Calu3 (cell line): ENCODE measurements at places on chromosomes 5 and 9. TPM values are rescaled to one million over a fixed set of nuclear protein-coding genes. Genes with fewer than 3 reads are reported as not detected.

DNA sequence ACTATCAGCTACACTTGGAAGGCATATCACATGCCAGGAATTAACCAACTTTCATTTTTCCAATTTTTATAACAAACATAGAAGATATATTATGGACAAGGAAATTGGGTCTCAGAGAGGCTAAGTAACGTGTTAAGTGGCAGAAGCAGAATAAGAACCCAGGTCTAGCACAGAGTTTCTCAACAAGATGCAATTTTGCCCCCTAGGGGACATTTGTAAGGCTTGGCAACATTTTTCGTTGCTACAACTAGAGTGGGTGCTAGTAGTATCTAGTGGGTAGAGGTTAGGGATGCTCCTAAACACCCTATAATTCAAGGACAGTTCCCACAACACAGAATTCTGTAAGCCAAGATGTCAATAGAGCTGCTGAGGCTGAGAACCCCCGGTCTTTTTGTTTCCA lies 180.6 kb downstream of the SNCAIP start:
- peak; percentile 37 for DNase-seq

GRCh38 chr9:83754383-83754977 lies 46.7 kb upstream of the UBQLN1 start:
- no peak for DNase-seq

DNA sequence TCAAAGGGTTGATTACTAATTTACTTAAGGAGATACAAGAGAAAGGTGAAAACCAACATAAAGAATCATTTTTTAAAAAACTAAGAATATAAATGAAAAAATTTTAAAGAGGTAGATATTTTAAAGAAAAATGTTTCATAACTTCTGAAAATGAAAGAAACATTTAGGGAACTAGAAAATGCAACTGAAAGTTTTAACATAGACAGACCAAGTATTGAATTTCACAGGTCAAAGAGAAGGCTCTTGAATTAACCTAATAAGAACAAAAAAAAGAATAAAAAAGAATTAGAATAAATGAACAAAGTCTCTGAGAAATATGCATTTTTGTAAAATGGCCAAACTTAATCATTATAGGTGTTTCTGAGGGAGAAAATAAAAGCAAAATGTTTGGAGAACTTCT lies 16.1 kb upstream of the FAM174A start:
- DNase-seq: no peak

GRM6 gene
- total RNA-seq: not detected in 2 replicates

DNA sequence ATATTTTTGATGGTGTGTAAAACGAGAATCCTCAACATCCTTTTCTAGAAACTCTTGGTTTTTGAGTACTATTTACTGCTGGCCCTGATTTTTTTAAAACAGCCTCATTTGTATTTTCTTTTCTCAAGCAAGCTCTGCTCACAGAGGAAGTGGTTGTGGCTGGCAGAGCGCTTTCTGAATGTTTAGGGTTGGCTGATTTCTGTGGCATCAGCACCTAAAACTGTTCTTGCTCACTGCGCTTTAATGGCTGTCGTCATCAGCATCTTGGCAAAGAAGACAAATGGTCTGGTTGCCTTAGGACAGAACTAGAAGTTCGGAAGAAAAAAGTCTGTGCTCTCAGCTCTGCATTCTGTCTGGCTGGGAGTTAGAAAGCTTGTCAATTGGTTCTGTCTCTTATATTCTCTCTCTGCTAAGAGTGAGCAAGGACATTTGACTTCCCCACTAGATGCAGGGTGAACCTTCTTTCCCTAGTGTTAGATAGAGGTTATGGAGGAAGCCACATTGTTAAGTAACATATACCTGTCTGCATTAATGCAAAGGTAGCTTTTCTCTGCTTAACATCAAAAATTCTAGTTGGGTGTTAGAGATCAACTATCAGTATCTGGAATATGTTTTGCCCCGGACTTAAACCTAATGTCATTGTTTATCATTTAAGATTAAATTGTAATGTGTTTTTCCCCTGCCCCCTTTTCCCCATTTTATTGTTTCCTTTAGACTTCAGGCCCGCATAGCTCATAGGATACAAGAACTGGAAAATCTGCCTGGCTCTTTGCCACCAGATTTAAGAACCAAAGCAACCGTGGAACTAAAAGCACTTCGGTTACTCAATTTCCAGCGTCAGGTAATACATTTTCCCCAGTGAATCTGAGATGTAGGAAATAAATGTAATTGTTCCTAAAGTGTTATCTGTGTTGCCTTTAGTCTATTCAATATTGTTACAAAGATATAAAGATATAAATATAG lies 39.0 kb downstream of the SMARCA2 start:
- DNase-seq: no peak

KIF20A gene
- 52.6 and 68.9 TPM in 2 replicates for total RNA-seq

LCNL1 gene
- total RNA-seq: 0.22 TPM in 1 of 2 replicates, not detected in the other

DNA sequence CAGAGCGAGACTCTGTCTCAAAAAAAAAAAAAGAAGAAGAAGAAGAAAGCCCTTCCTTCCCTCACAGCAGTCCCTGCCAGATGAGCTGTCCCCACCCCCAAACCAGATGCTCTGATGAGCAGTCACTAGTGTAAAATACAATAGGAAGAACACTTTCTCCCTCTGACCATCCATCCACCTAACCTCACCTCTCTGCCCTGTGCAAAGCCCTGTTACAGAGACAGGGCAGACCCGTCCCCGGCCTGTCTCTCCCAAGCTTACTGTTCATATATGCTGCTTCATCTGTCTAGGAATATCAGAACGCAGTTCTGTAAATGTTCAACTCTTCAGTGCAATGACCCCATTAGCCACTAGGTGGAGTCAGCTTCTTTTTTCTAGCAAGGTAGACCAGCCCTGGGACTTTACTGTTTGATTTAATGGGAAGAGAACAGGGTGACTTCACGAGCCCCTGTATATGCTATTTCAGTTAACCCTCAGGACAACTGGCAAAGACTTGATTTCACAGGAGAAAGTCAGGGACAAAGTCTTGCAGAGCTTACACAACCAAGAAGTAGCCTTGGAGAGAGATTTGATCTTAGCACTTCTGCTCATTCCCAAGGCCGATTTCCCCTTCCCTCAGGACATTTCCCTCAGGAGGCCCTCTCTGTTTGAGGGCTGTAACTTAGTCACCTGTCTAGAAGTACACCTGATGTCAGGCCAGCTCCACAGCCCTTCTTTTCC lies 14.9 kb upstream of the FGFR4 start:
- peak; percentile 87 for DNase-seq

LCN15 gene
- total RNA-seq: not detected in 2 replicates

- no peak for DNase-seq
These were observed 71.7 kb downstream of the TEX10 start for GRCh38 chr9:100281066-100281465.

GRCh38 chr9:6149315-6149714 lies 66.3 kb upstream of the IL33 start:
- no peak for DNase-seq

- peak; percentile 39 for DNase-seq
These were observed 655 bp downstream of the MARVELD2 start for GRCh38 chr5:69415584-69415958.

DMGDH gene
- 1.1 and 1.3 TPM in 2 replicates for total RNA-seq
